ENCODE measurements at places on chromosomes 2 and 18. TPM values are rescaled to one million over a fixed set of nuclear protein-coding genes. Genes with fewer than 3 reads are reported as not detected.
A peak's percentile ranks its signal among the peaks of the same experiment; 100 is the strongest.

GRCh38 chr2:23617167-23617810 is 232.3 kb downstream of the KLHL29 start:
- no peaks in the 10 kb centered on the region for H3K36me3 ChIP-seq
- H3K27me3 ChIP-seq, result no peaks in the 10 kb centered on the region
- H3K4me1 ChIP-seq, result no peaks in the 10 kb centered on the region
- no peak for DNase-seq

- H3K27me3 ChIP-seq, result no peaks in the 10 kb centered on the region
- DNase-seq, result no peak
- H3K4me1 ChIP-seq, result no peaks in the 10 kb centered on the region
- H3K4me3 ChIP-seq, result no peak overlapping the region
Observed at GRCh38 chr2:195450552-195451113, 206.4 kb upstream of the SLC39A10 start.

GRCh38 chr2:197309691-197310231 is 819 bp downstream of the ANKRD44 start:
- H3K27me3 ChIP-seq, result no peaks in the 10 kb centered on the region
- DNase-seq, result peak; percentile 61
- H3K4me1 ChIP-seq, result no peaks in the 10 kb centered on the region
- no peaks in the 10 kb centered on the region for H3K36me3 ChIP-seq

Gene RBM43
- 4.2 TPM for total RNA-seq

DNA sequence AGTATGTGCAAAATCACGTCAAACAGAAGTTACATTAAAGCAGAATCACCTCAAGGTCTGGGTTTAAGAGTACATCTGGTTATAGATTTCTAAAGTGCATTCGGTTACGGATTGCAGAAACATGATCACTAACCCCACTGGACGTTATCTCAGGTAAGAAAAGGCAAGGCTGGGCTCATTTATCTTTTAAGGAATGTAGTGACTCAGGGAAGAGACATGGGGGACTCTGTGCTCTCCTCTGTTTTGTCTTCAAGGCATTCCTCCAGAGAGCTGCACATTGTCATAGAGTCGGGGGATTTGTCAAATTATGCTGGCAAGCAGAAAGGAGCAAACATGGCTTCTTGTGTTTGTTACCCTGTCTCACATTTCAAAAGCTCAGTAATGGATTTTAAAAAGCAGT is 14.3 kb downstream of the WDSUB1 start:
- no peaks in the 10 kb centered on the region for H3K4me1 ChIP-seq
- no peak overlapping the region for H3K27ac ChIP-seq
- H3K36me3 ChIP-seq, result peaks cover 11% of the 10 kb centered on the region
- H3K27me3 ChIP-seq, result no peaks in the 10 kb centered on the region

GRCh38 chr2:70010576-70011111 is 49.2 kb upstream of the ASPRV1 start:
- H3K4me1 ChIP-seq, result no peaks in the 10 kb centered on the region
- no peak overlapping the region for H3K4me3 ChIP-seq
- H3K27ac ChIP-seq, result peak overlapping the region; percentile 97
- no peak for DNase-seq
- no peaks in the 10 kb centered on the region for H3K27me3 ChIP-seq
- no peaks in the 10 kb centered on the region for H3K36me3 ChIP-seq

GRCh38 chr2:39304200-39304599 is 60.4 kb upstream of the CDKL4 start:
- H3K27ac ChIP-seq, result no peak overlapping the region
- H3K4me1 ChIP-seq, result no peaks in the 10 kb centered on the region
- no peaks in the 10 kb centered on the region for H3K27me3 ChIP-seq
- H3K4me3 ChIP-seq, result no peak overlapping the region

GRCh38 chr2:160096409-160096808 is 34.0 kb upstream of the PLA2R1 start:
- no peaks in the 10 kb centered on the region for H3K36me3 ChIP-seq
- no peak for DNase-seq
- H3K4me1 ChIP-seq, result no peaks in the 10 kb centered on the region
- no peak overlapping the region for H3K27ac ChIP-seq
- no peaks in the 10 kb centered on the region for H3K27me3 ChIP-seq
- H3K4me3 ChIP-seq, result no peak overlapping the region

Gene RASGRP3
- total RNA-seq, result 66.8 TPM

Gene EDAR
- 0.88 TPM for total RNA-seq

Measured in Peyer's patch (tissue), 4 donors.